T-helper 17 cell (primary cell): ENCODE measurements at places on chromosomes 4 and X. TPM values are rescaled to one million over a fixed set of nuclear protein-coding genes. Genes with fewer than 3 reads are reported as not detected.

The RBMXL3 gene
- not detected for total RNA-seq

The FGFBP1 gene
- not detected for total RNA-seq

- peaks cover 7% of the 10 kb centered on the region for H3K36me3 ChIP-seq
- H3K4me3 ChIP-seq = peak overlapping the region; percentile 99
- no peaks in the 10 kb centered on the region for H3K27me3 ChIP-seq
- no peak for DNase-seq
- H3K27ac ChIP-seq = peak overlapping the region; percentile 100
Observed at GRCh38 chr4:56466910-56467283, 520 bp upstream of the SRP72 start.

The ESX1 gene
- not detected for total RNA-seq

DNA sequence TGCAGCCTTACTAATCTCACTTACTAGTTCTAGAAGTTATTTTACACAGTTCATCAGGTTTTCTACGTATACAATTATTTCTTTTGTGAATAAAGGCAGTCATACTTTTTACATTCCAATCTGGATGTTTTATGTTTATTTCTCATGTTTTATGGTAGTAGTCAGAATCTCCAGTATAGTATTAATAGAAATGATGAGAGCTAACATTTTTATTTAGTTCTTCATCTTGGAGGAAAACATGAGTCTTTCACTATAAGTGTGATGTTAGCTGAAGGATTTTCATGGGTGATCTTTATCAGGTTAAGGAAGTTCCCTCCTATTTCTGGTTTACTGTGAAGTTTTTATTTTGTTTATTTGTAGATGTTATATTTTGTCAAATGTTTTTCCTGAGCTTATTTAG, 256.1 kb upstream of the GIMD1 start:
- no peaks in the 10 kb centered on the region for H3K36me3 ChIP-seq
- H3K27me3 ChIP-seq = no peaks in the 10 kb centered on the region
- H3K4me1 ChIP-seq = no peaks in the 10 kb centered on the region
- DNase-seq = no peak

DNA sequence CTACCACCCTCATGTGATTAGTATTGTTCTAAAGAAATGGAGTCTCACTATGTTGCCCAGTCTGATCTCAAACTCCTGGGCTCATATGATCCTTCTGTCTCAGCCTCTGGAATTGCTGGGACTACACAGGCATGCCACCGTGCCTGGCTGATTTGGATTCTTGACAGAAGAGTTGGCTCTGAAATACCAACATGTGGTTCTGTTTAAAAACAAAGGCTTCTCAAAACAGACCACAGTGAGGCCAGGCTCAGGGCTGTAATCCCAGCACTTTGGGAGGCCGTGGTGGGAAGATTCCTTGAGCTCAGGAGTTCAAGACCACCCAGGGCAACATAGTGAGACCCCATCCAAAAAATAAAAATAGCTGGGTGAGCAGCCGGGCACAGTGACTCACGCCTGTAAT, 126.7 kb downstream of the DHRSX start:
- peaks cover 7% of the 10 kb centered on the region for H3K4me1 ChIP-seq
- H3K36me3 ChIP-seq = peaks cover 2% of the 10 kb centered on the region
- no peak overlapping the region for H3K4me3 ChIP-seq
- peak overlapping the region; percentile 44 for H3K27ac ChIP-seq
- DNase-seq = no peak

The MAGEA8 gene
- not detected for total RNA-seq

DNA sequence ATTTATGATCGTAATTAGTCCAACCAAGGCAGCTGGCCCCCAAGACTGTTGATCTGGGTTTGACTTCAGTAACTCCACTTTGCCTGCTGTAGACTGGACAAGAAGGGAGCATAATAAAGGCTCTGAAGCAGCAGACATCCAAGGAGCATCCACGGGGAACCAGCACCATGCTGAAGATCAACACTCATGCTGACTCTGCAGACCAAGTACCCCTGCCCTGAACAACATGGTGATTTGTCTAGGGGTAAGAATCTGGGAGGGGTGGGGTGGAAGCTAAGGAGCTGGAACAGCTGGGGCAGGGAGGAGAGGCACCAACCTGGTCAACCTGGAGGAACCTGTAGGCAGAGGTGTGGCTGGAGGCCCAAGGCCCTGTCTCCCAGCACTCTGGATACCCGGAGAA, 2.1 kb downstream of the TEC start:
- peak overlapping the region; percentile 3 for H3K4me3 ChIP-seq
- H3K27ac ChIP-seq = no peak overlapping the region
- DNase-seq = no peak
- H3K27me3 ChIP-seq = peaks cover 7% of the 10 kb centered on the region
- peaks cover 4% of the 10 kb centered on the region for H3K4me1 ChIP-seq

GRCh38 chr4:140081641-140082390, 72.2 kb downstream of the MAML3 start:
- H3K27ac ChIP-seq = no peak overlapping the region
- H3K4me3 ChIP-seq = peak overlapping the region; percentile 15
- H3K36me3 ChIP-seq = no peaks in the 10 kb centered on the region
- peaks cover 8% of the 10 kb centered on the region for H3K4me1 ChIP-seq

The NPY5R gene
- not detected for total RNA-seq

The PLP1 gene
- not detected for total RNA-seq
